ENCODE measurements at places on chromosomes 1 and 21.

- DNase-seq = no peak
These were observed 31.6 kb upstream of the UBE2U start for GRCh38 chr1:64171797-64172281.

DNA sequence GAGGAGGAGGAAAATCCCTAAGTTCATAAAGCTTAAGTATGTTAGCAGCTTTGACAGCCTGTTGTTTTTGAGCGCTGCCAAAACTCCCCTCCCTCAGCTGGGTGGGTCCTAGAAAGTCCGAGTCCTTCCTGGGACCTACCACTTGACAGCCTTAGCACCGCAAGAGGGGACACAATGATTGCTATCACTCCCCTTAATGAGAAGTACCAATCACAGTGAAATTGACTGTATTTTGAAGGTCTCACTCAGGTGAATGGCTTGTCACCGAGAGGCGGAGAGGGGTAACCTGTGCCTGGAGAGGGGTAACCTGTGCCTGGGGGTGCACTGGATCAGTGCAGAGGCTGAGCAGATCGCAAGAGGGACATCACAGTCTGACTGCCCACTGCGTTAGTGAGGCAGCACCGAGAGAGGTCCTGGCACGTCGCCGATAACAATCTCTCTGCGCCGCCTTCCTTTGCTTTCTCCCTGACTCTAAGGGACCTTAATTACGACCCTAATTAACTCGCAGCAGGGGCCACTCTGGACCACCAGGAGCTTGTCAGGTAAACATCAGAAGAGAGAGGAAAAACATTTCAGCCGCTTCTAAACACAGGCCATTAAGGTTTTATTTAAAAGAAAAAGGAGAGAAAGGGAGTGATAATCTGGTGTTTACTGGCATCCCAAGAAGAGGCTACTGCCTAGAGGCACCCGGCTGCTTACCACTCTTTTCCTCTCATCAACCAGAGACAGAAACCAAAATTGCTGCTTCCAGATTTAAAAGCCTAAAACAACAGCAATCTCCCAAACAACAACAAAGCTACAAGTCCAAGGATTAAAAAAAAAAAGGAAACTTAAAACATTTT is 25.7 kb upstream of the KCNK1 start:
- no peak for DNase-seq

DNA sequence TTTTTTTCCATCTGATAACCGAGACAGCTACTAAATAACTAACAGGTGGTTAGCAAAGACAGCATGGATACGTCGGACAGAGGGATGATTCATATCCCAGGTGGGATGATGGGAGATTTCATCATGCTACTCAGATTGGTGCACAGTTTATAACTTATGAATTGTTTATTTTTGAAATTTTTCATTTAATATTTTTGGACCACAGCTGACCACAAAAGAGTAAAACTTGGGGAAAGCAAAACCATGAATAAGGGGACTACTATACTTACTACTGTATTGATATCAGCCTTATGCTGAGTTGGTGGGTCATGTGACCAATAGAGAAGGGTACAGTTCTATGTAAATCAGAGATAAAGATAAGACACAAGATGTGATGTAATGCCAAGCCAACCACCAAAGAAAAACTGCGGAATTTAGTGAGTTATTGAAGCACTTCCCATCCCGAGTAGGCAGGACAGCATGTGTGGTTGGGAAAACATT is 248.1 kb upstream of the C1orf105 start:
- DNase-seq = no peak

DNA sequence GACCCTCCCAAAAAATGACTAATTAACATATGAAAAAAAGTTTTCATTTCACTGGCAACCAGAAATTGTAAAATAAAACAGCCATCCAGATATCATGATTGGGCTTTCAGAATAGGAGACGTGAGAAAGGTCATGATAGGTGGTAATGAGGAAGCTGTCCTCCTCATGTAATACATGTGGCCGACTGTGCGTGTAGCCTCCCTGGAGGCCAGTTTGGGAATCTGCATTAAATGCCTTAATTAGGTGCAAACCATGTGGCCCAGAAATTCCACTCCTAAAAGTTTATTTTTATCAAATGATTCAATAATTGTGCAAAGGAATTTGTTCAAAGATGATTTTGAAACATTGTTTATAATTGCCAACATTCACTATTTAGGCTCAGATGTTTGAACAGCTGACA is 127.6 kb upstream of the C1orf105 start:
- no peak for DNase-seq

DNA sequence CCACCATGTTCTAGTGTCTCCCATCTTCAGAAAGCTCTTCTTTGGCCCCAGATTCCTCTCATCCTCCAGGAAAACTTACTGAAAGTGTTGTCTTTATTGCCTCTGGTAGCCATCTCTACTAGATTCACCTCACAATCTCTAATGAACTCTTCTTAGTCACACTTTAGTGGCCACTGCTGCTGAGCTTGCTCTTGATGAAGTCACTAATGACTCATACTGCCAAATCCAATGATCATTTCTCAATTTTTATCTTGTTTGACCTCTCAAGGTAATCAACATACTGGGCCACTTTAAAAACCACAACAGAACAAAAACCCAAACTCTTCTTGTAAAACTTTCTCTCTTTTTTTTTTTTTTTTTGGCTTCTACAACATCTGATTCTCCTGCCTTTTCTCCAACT is 196.4 kb downstream of the LHX8 start:
- DNase-seq = no peak

DNA sequence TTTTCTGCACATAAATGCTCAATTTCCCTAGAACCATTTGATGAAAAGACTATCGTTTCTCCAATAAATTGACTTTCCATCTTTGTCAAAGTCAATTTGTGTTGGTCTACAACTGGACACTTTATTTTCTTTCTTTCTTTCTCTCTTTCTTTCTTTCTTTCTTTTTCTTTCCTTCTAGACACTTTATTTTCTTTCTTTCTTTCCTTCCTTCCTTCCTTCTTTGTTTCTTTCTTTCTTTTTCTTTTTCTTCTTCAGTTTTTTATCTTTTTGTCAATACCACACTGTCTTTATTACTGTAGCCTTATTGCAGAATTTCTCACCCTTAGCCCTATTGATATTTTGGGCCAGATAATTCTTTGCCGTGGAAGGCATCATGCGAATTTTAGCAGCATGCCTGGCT is 73.5 kb downstream of the FASLG start:
- DNase-seq = no peak

GRCh38 chr1:167631936-167632614 is 2.0 kb downstream of the RCSD1 start:
- DNase-seq = peak; percentile 46

DNA sequence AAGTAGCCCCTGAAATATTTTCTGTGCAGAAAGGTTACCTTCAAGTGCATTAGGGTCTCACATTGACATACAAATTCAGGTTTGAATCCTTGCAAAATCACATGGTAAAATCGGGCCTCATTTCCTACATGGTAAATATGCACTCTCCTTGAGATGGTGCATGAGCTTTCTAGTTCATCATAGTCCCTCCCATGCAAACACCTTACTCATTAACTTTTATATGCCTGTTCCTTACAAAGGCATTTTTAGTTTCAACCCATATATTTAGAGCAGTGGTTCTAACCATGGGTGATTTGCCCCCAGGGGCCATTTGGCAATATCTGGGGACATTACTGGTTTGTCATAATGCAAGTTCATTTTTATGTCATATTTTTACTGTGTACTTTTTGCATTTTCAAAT is 37.2 kb downstream of the PBX1 start:
- DNase-seq = no peak

DNA sequence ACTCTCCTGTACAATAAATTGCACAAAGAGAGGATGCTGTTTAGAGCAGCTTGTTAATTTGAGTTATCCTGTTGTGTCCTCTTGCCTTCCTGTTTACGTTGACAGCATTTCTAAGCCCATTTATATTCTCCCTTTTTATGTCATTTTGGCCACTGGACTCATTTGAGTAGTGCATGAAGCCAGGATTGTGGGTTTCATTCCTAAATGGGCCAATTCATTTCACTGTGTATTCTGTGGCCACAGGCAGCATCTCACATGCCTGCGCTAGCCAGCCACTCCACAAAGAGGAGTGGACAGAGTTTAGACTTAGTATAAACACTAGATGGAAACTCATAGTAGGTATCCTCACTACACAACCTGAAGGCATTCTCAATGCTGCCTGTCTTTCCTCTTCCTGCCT is 73.4 kb downstream of the DTL start:
- DNase-seq = no peak

DNA sequence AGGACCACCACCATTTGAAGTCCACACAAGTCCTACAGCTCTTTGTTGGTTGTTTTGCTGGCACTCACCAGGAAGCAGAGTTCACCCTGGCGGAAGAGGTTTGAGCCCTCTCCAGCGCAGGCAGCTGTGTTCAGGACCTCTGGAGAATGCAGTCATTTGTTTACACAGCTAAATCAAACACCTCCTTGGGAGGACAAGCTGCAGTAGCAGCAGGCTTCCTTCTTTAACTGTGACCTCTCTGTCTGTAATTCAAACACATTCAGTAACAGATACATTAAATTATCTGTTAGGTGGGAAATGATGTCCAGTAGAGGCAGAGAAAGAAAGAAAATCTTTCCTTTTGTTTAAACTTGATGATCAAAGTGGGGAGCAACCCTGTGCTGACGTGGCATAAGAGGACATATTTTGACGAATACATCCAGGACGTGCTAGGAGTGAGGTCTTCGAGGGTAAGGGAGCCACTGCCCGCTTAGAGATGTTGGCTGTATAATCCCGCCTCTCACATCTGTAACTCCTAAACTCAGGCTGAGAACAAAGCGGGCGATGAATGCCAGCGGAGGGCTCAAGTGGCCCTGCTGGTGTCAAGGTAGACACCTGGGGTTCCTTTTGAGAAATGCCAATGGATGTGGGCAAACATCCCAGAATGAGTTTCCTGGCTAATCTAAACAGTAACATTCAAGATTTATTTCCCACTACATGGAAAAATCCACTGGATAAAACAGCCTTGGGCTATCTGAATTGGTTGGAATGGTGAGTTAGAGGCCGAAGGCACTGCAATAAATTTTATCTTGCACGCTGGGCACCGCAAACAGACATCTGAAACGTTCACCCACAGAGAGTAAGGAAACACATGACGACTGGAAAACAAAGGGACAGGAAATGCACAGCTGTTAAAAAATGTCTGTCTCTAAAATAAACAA is 51.7 kb downstream of the ABCA4 start:
- DNase-seq = no peak

DNA sequence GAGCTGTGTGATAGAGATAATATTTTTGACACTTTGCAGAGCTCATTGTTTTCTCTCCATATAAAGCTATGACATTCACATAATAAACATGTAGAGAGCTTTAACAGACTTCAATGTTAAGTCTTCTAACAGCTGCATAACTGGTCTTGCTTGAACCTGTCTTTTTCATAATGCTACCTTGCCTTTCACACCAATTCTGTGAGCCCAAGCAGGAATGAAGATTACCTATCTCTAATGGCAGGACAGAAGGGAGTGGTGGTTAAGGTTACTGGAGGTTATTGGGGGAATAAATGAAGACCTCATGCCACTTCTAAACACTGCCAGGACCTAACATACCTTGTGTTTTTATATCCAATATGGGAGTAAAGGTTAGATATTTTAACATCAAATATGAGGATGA is 2.3 kb upstream of the CD55 start:
- DNase-seq = no peak

DNA sequence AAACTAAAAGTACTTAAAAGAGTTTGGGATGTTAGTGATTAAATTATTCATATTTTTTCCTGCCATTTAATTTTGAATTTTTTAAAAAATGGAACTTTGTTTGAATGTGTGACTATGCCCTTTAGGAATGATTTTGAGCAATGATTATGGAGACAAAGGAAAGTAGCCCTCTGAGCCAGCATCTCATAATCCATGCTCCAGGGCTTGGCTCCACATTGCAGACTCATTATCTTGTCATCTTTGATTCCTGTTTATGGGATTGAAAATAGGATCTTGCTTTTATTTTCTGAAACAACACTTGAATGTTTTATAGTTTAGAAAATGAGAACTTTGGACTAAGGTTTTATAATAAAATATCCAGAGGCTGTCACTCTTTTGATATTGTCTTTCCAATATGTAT is 14.5 kb downstream of the AXDND1 start:
- DNase-seq = no peak

- DNase-seq = no peak
These were observed 7.0 kb downstream of the ERI3 start for GRCh38 chr1:44348061-44348485.

GRCh38 chr1:154707901-154708463 is 100.0 kb upstream of the ADAR start:
- no peak for DNase-seq

DNA sequence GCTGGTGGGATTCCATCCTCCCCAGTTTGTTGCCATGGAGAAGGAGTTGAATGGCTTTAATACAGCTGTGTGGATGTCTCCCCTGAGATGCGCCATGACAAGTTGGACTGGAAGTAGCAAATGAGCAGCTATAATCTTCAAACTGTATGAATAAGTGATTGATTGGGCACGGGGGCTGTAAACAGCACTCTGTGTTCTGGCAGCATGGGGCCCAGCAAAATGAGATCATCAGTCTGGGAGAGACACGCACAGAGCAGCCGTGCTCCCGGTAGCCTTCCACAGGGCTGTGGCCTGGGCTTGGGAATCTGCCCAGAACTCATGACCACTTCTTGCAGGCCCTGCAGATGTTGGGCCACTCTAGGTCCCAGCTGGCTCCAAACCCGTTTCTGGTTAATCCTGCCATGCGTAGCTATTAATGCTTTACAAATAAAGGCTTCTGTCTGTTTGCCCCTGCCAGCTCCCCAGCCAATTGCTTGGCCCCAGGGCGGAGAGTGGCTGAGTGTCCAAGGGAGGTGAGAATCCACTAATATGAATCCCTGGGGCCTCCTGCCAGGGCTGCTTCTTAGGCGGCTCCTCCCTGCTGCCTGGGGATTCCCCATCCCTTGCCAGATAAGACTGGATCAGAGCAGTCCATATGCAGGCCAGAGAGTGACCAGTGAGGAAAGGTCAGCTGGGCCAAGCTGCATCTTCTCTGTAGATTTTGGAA is 642.9 kb downstream of the AJAP1 start:
- DNase-seq = no peak

GRCh38 chr1:173122958-173123852 is 72.5 kb upstream of the TNFSF18 start:
- no peak for DNase-seq

GRCh38 chr1:243964915-243965314 is 86.2 kb upstream of the ZBTB18 start:
- no peak for DNase-seq

DNA sequence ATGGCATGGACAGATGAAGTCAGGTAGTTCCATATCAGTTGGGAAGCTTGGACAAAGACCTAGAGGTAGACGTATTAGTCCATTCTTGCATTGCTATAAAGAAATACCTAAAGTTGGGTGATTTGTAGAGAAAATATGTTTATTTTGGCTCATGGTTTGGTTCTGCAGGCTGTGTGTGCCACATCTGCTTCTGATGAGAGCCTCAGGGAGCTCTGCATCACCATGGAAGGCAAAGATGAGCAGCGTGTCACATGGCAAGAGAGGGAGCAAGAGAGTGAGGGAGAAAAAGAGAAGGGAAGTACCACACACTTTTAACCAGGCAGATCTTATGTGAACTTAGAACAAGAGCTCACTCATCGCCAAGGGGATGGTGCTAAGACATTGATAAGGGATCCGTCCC is 9.0 kb downstream of the TSACC start:
- DNase-seq = no peak
